ENCODE measurements at places on chromosomes 6 and 20. TPM values are rescaled to one million over a fixed set of nuclear protein-coding genes. Genes with fewer than 3 reads are reported as not detected.

Gene SAYSD1
- 8.5 TPM for total RNA-seq

Gene LRRN4
- 0.51 TPM for total RNA-seq

Gene SLC13A3
- 0.05 TPM for total RNA-seq

Gene WFDC12
- total RNA-seq, result not detected

Gene CLPSL2
- not detected for total RNA-seq

Gene RSPO4
- total RNA-seq, result not detected

Gene VSTM2L
- total RNA-seq, result 0.51 TPM

Gene TBXT
- not detected for total RNA-seq

- no peak for DNase-seq
These were observed 76.8 kb downstream of the AKAP7 start for GRCh38 chr6:131212024-131212423.

DNA sequence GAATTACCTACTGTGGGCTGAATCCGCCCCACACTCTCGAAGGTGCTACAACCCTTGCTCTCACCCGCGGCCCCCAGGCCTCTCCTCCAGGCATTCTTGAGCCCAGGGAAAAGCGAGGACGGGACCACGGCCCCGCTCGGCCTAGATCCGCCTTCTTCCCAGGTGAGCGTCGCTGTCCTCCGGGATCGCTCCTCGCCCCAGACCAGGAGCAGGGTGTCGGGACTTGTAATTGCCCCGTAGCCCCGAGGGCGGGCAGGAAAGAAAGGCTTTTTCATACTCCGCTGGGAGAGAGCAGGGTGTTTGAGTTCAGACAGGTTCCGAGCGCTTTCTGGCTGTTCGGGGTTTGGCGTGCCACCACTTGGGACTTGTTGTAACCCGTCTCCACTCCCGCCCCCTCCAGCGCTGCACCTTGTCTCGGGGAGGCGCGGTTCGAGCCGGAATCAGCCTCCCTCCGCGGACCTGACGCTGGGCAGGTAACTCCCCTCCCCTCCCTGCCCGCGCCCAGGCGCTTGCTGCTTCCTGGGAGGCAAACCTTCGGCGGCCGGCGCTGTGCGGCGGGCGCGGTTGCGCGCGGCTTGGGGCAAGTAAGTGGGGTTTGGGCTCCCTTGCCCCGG lies at the start of gene FAM83B:
TSS of gene FAM83B (plus strand) at position 529 of the 614 bp plus-strand sequence. CDS start 23,476 bp downstream, outside the sequence.
- no peak for DNase-seq

DNA sequence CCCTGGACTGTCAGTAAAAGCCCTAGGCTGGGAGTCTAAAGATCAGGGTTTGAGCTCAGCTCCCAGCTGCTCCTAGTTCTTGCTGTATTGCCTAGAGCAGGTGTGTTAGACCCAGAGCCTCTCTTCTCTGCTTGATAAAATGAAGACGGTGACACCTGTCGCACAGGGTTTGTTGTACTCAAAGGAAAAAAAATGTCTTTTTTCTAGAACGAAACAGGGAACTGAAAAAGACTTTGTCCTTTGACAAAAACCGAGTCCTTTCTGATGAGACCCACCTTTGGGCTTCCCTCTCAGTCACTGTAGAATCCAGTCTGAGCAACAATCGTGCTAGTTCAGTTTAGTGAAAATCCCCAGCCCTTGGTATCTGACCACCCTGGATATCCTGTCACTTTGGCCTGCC lies 102.1 kb upstream of the LAMP5 start:
- DNase-seq, result no peak

DNA sequence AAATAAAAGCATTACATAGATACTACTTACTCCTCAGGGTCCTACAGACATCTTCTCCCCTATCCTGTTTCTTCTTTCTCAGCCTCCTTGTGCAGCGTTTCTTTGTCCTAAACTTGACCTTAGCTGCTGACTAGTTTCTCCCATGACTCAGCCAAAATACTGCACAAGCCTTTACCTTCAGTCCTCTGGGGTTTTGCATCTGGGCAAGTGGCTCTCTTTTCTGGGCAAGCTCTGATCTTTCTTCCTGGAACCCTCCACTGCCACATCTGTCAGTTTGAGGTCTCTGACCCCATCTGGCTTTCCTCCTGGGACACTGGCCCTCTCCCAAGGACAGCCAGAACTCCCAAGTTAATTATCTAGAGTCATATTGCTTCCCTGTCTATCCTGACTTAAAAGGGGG lies 838.4 kb downstream of the DHX35 start:
- no peak for DNase-seq

DNA sequence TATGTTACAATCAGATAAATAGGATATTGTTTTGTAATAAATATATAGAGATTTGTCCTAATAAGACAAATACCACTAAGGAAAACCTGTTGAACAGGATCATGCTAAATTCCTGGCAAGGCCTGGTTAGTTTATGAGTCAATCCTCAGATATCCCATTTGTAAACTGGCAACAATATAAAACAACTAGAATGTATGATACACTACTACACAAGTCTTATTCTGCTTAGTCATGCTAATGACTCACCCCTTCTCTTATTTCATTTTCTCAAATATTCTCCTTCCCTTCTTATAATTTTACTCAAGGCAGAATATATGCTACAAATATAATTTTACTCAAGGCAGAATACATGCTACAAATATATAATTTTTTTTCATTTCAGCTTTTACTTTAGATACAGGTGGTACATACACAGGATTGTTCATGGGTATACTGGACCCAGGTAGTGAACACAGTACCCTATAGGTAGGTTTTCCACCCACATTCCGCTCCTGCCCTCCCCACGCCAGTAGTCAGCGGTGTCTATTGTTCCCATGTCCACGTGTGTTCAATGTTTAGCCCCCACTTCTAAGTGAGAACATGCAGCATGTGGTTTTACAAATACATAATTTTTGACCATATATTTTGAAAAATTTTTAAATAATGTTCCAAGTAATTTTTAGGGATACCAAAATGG lies 6.3 kb downstream of the OSER1 start:
- DNase-seq, result peak; percentile 87

DNA sequence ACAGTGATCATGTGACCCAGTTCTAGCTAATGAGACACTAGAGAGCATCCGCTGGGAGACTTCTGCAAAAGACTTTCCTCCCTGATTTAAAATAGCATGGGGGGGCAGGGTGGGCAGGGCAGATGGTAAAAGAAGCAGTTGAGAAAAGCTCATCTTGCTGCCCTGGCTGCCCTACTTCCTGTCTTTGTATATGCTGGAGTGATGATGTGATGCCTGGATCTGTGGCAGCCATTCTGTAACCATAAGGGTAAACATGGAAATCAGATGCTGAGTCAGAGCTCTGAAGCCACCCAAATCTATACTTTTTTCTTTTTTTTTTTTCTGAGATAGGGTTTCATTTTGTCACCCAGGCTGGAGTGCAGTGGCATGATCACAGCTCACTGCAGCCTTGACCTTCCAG lies 25.4 kb downstream of the ZFP64 start:
- DNase-seq, result no peak
